ENCODE measurements at places on chromosomes 5 and 9. TPM values are rescaled to one million over a fixed set of nuclear protein-coding genes. Genes with fewer than 3 reads are reported as not detected.

DNA sequence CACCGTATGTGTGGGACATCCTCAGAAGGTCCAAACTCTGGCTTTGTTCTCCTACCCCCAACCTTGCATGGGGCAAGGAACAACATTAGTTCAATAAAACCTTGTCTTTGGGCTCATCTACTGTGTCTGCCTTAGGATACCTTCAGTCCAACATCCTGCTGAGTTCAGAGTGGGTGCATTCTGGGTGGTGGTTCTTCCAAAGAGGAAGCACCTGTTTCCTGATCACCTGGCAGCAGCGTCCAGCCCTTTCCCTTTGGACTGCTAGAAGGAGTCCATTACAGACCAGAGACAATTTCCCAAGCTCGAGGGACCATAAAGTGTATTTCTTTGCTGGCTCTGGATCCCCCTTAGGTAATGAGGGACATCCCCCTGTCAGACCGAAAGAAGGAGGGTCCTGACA lies 154.1 kb downstream of the SEMA6A start:
- H3K27ac ChIP-seq = no peak overlapping the region
- H3K36me3 ChIP-seq = no peaks in the 10 kb centered on the region
- DNase-seq = no peak
- no peak overlapping the region for H3K4me3 ChIP-seq

- H3K27me3 ChIP-seq = no peaks in the 10 kb centered on the region
- H3K4me3 ChIP-seq = no peak overlapping the region
- H3K4me1 ChIP-seq = no peaks in the 10 kb centered on the region
Measured at GRCh38 chr5:110496276-110496675, 230.2 kb downstream of the TMEM232 start.

Gene INPP5E
- 16.8 TPM for total RNA-seq

Gene F12
- total RNA-seq = 3.5 TPM

- peaks cover 7% of the 10 kb centered on the region for H3K4me1 ChIP-seq
- no peaks in the 10 kb centered on the region for H3K36me3 ChIP-seq
- no peak overlapping the region for H3K4me3 ChIP-seq
- no peaks in the 10 kb centered on the region for H3K27me3 ChIP-seq
- no peak overlapping the region for H3K27ac ChIP-seq
- no peak for DNase-seq
Measured at GRCh38 chr9:113620377-113621161, 157.0 kb downstream of the RGS3 start.

Gene PCDHA11
- total RNA-seq = not detected

Gene SNAPC3
- total RNA-seq = 22.6 TPM

Measured in activated CD8-positive, alpha-beta T cell treated with anti-CD3 and anti-CD28 coated beads, Interleukin-2, amount 10 ng/mL, durations not matched to agents 7 days and 5 days (primary cell).